Stimulated activated CD4-positive, alpha-beta T cell treated with anti-CD3 and anti-CD28 coated beads, Interleukin-1b, Interleukin-23, amount 100 ng/mL, for 48 hours (primary cell): ENCODE measurements at places on chromosomes 16 and 17.

DNA sequence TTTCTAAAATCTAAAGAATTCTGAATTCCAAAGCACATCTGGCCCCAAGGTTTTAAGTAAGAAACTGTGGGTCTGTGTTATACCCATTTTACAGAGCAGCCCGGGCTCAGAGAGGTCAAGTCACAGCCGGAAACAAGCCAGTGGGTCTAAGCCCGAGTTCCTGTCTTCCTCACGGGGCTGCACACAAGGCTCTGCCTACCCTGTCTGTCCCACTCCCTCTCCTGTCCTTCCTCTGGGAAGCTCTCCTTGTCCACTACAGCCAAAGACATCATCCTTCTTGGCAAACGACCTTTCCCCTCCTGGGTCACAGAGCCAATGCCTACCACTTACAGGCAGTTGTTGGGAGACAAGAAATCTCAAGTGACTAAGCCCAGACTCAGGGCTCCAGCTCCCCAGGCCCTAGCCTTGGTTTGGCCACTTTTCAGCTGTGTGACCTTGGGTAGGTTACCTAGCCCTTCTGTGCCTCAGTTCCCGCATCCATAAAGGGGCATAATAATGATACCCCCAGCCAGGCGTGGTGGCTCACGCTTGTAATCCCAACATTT is 55.6 kb upstream of the MAP3K14 start:
- no peak for DNase-seq

GRCh38 chr16:11198828-11199227 is 57.2 kb downstream of the SOCS1 start:
- no peak for DNase-seq

GRCh38 chr16:88719267-88719932 is 13.1 kb downstream of the CTU2 start:
- no peak for DNase-seq

- no peak for DNase-seq
Observed at GRCh38 chr17:65564793-65565192, 3.3 kb upstream of the AXIN2 start.

DNA sequence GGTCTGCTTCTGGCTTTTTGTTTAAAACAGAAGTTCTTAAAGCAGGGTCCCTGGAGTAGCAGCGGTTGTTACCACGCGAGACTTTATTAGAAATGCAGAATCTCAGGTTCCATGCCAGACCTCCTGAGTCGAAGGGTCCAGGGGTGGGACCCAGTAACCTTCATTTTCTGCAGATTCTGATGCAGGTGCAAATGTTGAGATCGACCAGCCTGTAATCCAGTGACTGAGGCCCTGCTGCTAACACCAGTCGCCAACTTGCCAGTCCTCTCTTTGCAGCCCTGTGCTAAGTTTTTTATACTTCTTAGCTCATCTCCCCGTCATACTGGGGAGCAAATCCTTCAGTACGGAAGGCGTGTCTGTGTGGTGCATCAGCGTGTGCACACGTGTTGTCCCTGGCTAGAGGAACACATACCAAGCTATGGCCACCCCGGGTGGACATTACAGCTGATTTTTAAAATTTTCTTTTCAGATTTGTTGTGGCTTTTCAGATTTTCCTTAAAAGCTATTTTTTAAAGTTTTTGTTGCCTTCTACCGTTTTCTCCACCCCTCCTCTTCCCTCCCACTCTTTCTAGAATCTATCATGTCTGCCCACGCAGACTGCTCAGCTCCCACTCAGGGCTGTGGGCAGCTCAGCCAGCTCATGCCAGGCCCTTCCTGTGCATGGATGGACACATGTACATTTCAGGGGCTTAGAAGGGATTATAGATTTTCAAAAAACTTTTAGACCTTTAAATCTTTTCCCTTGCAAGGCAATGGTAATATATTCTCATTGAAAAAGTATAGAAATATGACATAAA is 57.7 kb downstream of the MEAK7 start:
- DNase-seq: no peak
